ENCODE measurements at places on chromosomes 7 and 10. TPM values are rescaled to one million over a fixed set of nuclear protein-coding genes. Genes with fewer than 3 reads are reported as not detected.

The TMEM273 gene
- 10.4 TPM for polyA plus RNA-seq

The TMEM270 gene
- not detected for polyA plus RNA-seq

The RPEL1 gene
- not detected for polyA plus RNA-seq

The EN2 gene
- polyA plus RNA-seq, result not detected

The LRRC61 gene
- 19.7 TPM for polyA plus RNA-seq

The CREM gene
- polyA plus RNA-seq, result 38.6 TPM

The MYL10 gene
- polyA plus RNA-seq, result 0.55 TPM

The VAX1 gene
- polyA plus RNA-seq, result not detected

The XPNPEP1 gene
- 76.2 TPM for polyA plus RNA-seq

The FAM241B gene
- polyA plus RNA-seq, result 7.0 TPM

The ADAM8 gene
- 2.6 TPM for polyA plus RNA-seq

The ZNF107 gene
- 13.4 TPM for polyA plus RNA-seq

The STN1 gene
- 29.5 TPM for polyA plus RNA-seq

The AOAH gene
- polyA plus RNA-seq, result 4.8 TPM

The FXYD4 gene
- not detected for polyA plus RNA-seq

The CALCR gene
- polyA plus RNA-seq, result not detected

The DKK1 gene
- polyA plus RNA-seq, result 1.6 TPM

The GATA3 gene
- 2.1 TPM for polyA plus RNA-seq

The OR2A42 gene
- 2.2 TPM for polyA plus RNA-seq

The GIMAP2 gene
- 17.4 TPM for polyA plus RNA-seq

The CALY gene
- not detected for polyA plus RNA-seq

The ASIC3 gene
- 4.5 TPM for polyA plus RNA-seq

The KEL gene
- polyA plus RNA-seq, result 2.1 TPM

The ICA1 gene
- 48.9 TPM for polyA plus RNA-seq

The OR2A12 gene
- polyA plus RNA-seq, result 0.03 TPM

The RSPH10B gene
- 4.8 TPM for polyA plus RNA-seq

The NPY4R gene
- polyA plus RNA-seq, result 0.55 TPM

The FAM25C gene
- polyA plus RNA-seq, result not detected

The RAB19 gene
- 1.7 TPM for polyA plus RNA-seq

The ZNF467 gene
- polyA plus RNA-seq, result 29.0 TPM

The CPA2 gene
- 0.21 TPM for polyA plus RNA-seq

The ITPRID1 gene
- polyA plus RNA-seq, result 0.05 TPM

The CYP2C19 gene
- not detected for polyA plus RNA-seq

The SP8 gene
- polyA plus RNA-seq, result not detected

The ANKRD61 gene
- polyA plus RNA-seq, result 2.1 TPM

The RTKN2 gene
- polyA plus RNA-seq, result 26.0 TPM

The TFR2 gene
- 1.1 TPM for polyA plus RNA-seq

The DMBT1 gene
- polyA plus RNA-seq, result 0.63 TPM

Data from right lung (tissue), 10 donors.